GM23248 (cell line): ENCODE measurements at places on chromosomes 4 and X. TPM values are rescaled to one million over a fixed set of nuclear protein-coding genes. Genes with fewer than 3 reads are reported as not detected.

FHDC1 gene
- total RNA-seq, result 0.22 and 0.25 TPM in 2 replicates

CLDN22 gene
- total RNA-seq, result not detected in 2 replicates

CSAG2 gene
- total RNA-seq, result not detected in 2 replicates

TBC1D9 gene
- total RNA-seq, result 14.4 and 18.3 TPM in 2 replicates

MAGEA2 gene
- not detected in 2 replicates for total RNA-seq

TEX13D gene
- not detected in 2 replicates for total RNA-seq

DNA sequence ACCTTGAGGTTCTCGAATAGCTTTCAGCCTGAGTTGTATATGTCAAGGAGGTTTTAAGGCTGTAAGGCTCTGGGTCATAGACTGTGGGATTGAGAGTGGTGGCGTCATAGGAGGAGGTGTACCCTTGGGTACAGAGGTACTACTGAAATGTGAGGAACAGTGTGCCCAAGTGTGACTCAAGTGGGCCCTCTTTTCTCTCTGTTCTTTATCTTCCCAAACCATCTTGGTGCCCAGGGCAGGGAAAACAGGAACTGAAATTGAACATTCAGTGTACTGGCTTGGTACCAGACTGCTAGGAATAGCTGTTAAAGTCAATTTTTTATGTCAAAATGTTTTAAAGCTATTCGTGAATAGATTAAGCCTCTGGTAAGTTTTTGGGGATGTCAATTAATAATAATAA lies 136.2 kb upstream of the RPS6KA3 start:
- DNase-seq, result no peak
- no peaks in the 10 kb centered on the region for H3K27me3 ChIP-seq
- no peak overlapping the region for H3K27ac ChIP-seq

GRCh38 chrX:15298201-15298600 lies 17.2 kb downstream of the ASB11 start:
- no peak for DNase-seq
- H3K36me3 ChIP-seq, result no peaks in the 10 kb centered on the region
- H3K27ac ChIP-seq, result no peak overlapping the region
- H3K4me1 ChIP-seq, result no peaks in the 10 kb centered on the region

- H3K4me1 ChIP-seq, result no peaks in the 10 kb centered on the region
- H3K4me3 ChIP-seq, result no peak overlapping the region
- DNase-seq, result no peak
Measured at GRCh38 chr4:22869235-22869634, 176.5 kb downstream of the GBA3 start.

DNA sequence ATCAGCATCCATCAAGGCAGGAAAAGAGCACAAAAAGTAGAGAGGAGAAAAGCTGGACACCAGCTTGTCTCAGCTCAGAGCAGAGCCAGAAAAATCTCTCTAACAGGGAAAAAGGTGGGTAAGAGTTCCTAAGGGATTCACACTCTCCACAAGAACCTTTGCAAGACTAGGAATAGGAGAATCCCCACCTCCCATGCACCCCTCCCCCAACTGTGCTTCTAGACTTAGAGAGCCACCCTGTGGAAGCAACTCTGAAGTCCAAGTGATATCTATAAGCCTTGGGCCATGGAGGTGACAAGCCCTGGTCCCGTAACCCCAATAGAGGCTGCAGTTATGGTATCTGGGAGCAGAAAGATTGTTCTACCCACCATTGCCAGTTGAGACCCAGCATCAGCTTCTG lies 267.6 kb upstream of the MTMR8 start:
- no peaks in the 10 kb centered on the region for H3K4me1 ChIP-seq
- no peak for DNase-seq
- no peak overlapping the region for H3K4me3 ChIP-seq
- H3K27ac ChIP-seq, result no peak overlapping the region
- H3K27me3 ChIP-seq, result no peaks in the 10 kb centered on the region

DNA sequence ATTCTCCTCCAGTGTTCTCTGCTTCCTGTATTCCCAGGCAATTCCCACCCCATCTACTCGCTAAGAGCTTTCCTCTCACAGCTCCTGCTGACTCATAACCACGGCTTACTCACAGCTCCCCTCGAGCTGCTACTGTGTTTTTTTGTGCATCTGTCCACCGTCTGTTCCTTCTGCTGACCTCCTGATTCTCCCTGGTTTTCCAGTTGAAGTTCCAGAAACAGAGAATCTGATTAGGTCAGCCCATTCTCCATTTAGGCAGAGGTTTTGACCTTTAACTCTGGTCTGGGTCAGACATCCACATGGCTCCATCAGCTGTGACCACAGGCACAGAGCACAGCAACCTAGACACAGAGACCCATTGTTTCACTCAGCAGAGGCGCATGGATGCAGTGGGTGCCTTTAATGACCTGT lies 5.5 kb upstream of the SMIM20 start:
- peaks cover 11% of the 10 kb centered on the region; the same call in 1 of the 2 replicates for H3K4me1 ChIP-seq
- no peak overlapping the region for H3K4me3 ChIP-seq
- no peaks in the 10 kb centered on the region for H3K27me3 ChIP-seq
- H3K36me3 ChIP-seq, result no peaks in the 10 kb centered on the region
- peak overlapping the region; percentile 31 for H3K27ac ChIP-seq
- peak; percentile 96 for DNase-seq

DNA sequence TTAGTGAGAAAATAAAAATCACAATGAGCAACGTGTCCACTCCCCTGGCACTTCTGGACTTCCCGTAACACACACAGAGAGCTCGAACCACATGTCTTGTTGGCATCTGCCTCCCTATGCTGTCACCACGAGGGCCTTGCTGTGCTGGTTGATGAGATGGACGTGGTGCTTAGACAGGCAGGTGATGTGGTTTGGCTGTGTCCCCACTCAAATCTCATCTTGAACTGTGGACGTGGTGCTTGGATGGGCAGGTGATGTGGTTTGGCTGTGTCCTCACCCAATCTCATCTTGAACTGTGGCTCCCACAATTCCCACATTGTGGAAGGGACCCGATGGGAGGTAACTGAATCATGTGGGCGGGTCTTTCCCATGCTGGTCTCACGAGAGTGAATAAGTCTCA lies 40.0 kb downstream of the FGFRL1 start:
- no peak overlapping the region for H3K27ac ChIP-seq
- peaks cover 18% of the 10 kb centered on the region for H3K4me1 ChIP-seq
- no peak for DNase-seq
- H3K27me3 ChIP-seq, result no peaks in the 10 kb centered on the region
- H3K4me3 ChIP-seq, result no peak overlapping the region
